ENCODE measurements at places on chromosomes 3 and 15. TPM values are rescaled to one million over a fixed set of nuclear protein-coding genes. Genes with fewer than 3 reads are reported as not detected.

The TRPM1 gene
- not detected for total RNA-seq

The ZBBX gene
- 7.4 TPM for total RNA-seq

The CAMK2N2 gene
- 0.71 TPM for total RNA-seq

The GADL1 gene
- 0.03 TPM for total RNA-seq

The BLM gene
- total RNA-seq, result 35.2 TPM

The OR5K2 gene
- total RNA-seq, result not detected

The CD96 gene
- total RNA-seq, result not detected

The CCR4 gene
- total RNA-seq, result not detected

The SLC6A20 gene
- not detected for total RNA-seq

The GOLGA6B gene
- not detected for total RNA-seq

The ACKR2 gene
- not detected for total RNA-seq

The KBTBD13 gene
- not detected for total RNA-seq

The MITF gene
- not detected for total RNA-seq

The KCNAB1 gene
- total RNA-seq, result 0.15 TPM

The IQCH gene
- 21.0 TPM for total RNA-seq

The FOXB1 gene
- 9.6 TPM for total RNA-seq

The ARL14 gene
- not detected for total RNA-seq

The CD86 gene
- not detected for total RNA-seq

The PLOD2 gene
- total RNA-seq, result 29.2 TPM

The CAPN3 gene
- 0.37 TPM for total RNA-seq

The EEFSEC gene
- 5.8 TPM for total RNA-seq

The NPAP1 gene
- total RNA-seq, result 0.06 TPM

The KLHL6 gene
- total RNA-seq, result 0.09 TPM

The FLNB gene
- 54.9 TPM for total RNA-seq

The SLC28A2 gene
- total RNA-seq, result not detected

The APBA2 gene
- 35.8 TPM for total RNA-seq

The WWTR1 gene
- 13.9 TPM for total RNA-seq

The LMCD1 gene
- total RNA-seq, result not detected

The SPRED1 gene
- total RNA-seq, result 32.3 TPM

The FAM3D gene
- 0.11 TPM for total RNA-seq

The LTF gene
- not detected for total RNA-seq

The C2CD4A gene
- not detected for total RNA-seq

The GUCA1C gene
- not detected for total RNA-seq

The EXD1 gene
- 0.41 TPM for total RNA-seq

The GPR15 gene
- not detected for total RNA-seq

The IP6K1 gene
- 41.2 TPM for total RNA-seq

The MYNN gene
- total RNA-seq, result 23.6 TPM

The SENP8 gene
- total RNA-seq, result 13.5 TPM

The NMNAT3 gene
- total RNA-seq, result 0.95 TPM

The FBLN2 gene
- total RNA-seq, result 15.9 TPM

The RRP9 gene
- 20.1 TPM for total RNA-seq

The DPPA4 gene
- 215 TPM for total RNA-seq

The SCG3 gene
- total RNA-seq, result 0.15 TPM

The THAP10 gene
- total RNA-seq, result 8.0 TPM

The CNTN6 gene
- total RNA-seq, result 2.2 TPM

The FBXW12 gene
- total RNA-seq, result 0.82 TPM

The MLF1 gene
- 25.4 TPM for total RNA-seq

The GOLGA8Q gene
- total RNA-seq, result not detected

The TMEM40 gene
- not detected for total RNA-seq

The CPLX3 gene
- not detected for total RNA-seq

The LTK gene
- 0.12 TPM for total RNA-seq

The GHRL gene
- total RNA-seq, result not detected

The TRAIP gene
- total RNA-seq, result 32.2 TPM

The GALNT15 gene
- total RNA-seq, result 0.09 TPM

Data from neural progenitor cell (in vitro differentiated cells).